ENCODE measurements at places on chromosomes 16 and 17.
A peak's percentile ranks its signal among the peaks of the same experiment; 100 is the strongest.

GRCh38 chr17:49996495-49997300 is 1.7 kb upstream of the DLX3 start:
- peak; percentile 82 for DNase-seq

- DNase-seq, result no peak
These were observed 7.8 kb downstream of the NR1D1 start for GRCh38 chr17:40092581-40092980.

DNA sequence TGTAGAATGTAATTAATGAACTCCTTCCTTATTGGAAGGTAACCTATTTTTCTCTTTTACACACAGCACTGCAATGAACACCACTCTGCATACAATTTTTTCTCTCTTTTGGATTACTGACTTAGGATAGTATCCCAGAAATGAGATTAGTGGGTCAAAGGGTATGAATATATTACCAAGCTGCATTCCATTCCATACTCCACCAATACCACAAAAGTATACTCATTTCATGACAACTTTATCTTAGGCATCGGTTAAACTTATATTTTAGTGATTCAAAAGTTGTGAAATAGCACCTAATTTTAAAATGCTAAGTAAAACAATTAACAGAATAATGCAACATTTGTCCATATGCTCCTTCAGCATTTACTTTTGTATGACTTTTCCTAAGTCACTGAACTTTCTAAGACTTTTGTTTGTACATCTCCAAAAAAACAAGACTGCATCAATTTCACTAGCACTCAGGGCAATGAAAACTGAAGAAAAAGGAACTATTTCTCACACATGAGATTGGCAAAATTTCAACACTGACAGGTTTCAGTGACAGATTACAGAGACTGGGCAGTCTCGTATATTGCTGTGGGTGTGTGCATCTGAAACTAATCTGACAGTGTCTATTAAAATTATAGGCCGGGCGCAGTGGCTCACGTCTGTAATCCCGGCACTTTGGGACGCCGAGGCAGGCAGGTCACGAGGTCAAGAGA is 32.1 kb downstream of the HELZ start:
- DNase-seq, result no peak

DNA sequence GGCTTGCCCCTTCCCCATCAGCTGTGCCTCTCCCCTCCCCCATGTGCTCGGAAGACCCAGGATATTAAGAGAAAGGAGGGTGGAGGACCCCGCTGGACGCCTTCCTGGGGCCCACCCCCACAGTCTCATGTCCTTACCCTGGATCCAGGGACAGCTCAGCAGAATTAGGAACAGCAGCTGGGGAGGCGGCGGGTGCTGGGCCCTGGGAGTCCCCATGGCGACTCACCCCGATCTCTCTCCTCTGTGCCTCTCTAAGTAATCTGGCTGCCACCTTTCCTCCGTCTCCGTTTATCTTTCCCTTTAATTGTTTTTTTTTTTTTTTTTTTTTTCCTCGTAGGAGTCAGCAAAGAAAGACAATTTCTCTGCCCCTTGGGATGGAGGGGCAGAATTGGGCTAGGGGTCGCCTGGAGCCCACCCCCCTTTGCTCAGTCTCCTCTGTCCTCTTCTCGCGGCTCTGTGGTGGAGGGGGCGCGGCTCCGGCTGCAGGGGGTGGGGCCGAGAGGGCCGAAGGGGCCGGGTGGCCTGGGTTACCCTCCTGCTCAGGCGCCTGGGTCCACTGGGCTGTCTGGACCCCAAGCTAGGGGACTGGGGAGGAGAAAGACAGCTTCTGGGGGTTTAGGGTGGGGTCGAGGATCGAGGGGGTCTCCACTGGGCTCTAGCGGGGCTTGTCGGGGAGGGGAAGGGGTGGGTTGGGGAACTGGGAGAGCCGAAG is 390 bp downstream of the SEZ6L2 start:
- no peak for DNase-seq

DNA sequence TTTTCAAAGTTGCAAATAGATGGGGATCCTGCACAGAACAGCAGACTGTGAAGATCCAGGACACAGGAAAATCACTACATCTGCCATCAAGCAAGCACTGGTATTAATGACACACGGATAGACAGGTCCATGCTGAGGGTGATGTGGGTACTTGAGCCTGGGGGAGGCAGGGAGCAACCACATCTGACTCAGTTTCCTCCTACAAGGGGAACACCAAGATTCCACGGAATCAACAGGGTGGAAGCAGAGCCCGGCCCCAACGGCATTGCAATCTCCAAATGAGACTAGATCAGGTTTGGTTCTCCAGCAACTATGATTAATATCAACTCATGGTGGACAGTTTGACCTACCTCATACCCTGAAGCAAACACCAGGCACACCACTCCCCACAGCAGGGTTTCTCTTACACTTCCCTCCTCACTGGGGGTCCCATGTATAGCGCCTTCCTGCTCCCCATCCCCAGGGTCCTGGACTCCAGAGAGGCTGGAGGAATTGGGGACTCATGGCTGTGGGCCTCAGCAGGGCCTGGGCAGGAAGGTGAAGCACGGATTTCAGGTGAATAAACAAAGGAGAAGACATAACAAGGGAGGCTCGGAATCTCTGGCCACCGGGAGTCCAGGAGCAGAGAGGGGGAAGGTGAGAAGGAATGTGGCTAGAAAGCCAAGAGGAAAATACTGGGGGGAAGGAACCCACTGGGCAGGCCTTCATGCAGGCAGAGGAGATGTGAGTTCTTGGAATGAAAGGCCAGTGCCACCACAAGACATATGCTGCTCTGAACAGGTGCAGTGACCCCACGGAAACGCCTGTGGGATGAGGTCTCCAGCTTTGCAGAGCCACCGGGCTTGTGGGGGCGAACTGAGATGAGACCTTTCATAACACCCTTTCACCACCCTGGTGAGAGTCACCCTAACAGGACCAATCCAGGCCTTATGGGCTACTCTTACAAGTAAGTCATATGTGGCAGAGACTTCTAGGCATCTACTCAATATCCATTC is 29.5 kb upstream of the PIK3R6 start:
- no peak for DNase-seq

GRCh38 chr16:19783363-19784182 is 65.5 kb downstream of the IQCK start:
- DNase-seq, result no peak

DNA sequence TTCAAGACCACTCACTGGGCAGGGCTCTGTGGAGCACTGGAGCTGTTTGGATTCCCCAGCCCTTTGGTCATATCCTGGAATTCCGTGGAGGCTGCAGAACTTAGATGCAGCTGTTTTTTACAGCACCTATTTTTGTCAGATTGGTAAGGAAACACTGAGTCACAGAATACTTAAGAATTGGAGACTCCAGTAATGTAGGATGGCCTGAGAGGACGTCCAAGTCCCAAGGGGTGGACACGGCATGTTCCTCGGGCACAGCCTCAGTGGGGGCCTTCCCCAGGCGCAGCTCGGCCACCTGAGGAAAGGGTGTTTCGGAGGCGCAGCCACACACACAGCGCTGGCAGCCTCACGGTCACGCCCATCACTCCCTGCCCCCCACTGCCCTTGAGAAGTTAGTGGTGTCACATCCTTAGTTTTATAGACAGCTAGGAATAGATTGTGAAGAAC is 14.8 kb downstream of the PLD6 start:
- DNase-seq, result no peak

DNA sequence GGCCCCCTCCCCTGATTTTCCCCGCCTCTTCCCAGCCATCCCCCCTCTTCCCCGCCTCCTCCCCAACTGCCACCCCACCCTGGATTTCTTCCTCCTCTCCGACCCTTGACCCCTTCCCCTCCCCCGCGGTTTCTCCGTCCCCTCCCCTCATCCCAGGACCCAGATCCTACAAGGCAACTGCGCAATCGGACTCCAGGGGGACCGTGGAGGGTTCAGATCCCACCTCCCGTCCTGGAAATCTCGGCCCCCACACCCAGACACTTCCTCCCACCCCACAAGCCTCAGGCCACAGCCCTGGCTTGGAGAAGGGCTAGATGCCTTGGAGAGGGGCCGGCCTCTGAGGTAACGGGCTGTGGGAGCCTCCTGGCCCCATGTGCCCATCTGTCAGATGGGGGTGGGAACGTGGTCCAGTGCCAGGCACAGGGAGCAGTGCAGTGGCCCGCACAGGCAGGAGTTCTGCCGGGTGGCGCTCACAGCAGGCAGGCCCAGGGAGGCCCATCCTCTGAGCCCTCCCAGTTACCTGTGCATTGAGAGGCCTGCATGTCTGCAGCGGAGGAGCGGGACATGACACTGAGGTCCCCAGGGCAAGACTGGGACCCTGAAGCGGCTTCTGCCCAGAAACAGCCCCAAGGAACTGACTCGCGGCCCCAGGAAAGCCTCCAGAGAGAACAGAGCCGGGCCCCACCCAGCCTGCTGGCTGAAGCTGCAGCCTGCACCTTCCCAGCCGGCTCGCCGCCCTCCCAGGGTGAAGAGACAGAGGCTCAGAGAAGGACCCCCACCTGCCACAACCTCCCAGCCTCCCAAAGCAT is 16.7 kb downstream of the ZNF423 start:
- DNase-seq, result no peak

- DNase-seq, result no peak
These were observed 46.6 kb downstream of the RGS9 start for GRCh38 chr17:65183736-65184135.

- no peak for DNase-seq
These were observed 27.3 kb upstream of the HS3ST2 start for GRCh38 chr16:22786691-22787090.

GRCh38 chr17:21276264-21276588 is 8.3 kb upstream of the MAP2K3 start:
- DNase-seq, result no peak

- DNase-seq, result peak; percentile 89
These were observed 543 bp downstream of the STX4 start for GRCh38 chr16:31033709-31034492.

DNA sequence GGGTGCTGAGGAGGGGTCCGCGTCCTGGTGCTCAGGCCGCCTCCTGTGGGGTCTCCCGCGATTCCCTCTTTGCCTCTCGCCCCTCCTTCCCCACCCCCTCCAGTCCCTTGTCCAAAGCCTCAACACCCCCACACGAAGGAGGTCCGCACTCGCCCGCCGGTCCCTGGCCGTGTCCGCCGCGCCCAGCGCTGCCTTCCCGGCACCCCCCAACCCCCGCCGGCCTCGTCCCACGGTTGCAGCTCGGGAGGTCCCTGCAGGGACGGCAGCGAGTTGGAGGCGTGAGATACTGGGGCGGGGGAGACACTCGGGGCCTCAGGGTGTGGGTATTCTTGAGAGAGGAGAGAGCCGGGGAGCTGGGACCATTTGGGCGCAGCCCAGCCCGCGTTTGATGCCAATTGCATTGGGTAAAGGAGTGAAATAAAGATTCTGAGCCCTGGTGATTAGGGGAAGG is 468 bp downstream of the FLYWCH2 start:
- DNase-seq, result no peak

DNA sequence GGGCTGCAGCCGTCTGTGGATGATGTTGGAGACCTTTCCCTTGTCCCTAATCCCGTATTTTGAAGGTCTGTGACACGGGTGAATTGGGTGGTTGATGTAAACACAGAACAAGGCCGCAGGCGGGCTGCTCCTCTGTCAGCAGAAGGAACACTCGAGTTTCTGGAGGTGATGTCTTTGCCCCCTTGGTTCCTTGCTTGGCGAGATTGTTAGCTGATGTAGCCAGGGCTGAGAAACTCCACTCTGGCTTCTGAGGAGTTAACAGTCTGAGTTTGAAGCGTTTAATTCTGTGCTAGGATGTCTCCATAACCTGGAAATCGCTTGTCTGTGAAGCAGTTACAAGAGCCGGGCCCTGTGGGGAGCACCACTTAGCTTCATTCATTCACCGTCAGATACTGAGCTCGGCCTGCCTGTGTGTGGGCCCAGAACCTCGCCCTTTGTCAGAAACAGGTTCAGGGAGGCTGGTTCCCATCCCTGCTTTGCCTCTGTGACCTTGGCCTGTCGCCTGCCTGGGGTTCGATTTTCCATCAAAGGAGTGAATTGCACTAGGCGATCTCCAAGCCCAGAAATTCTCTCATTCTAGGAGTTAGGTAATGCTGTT is 1.3 kb downstream of the MAPK8IP3 start:
- DNase-seq, result no peak

DNA sequence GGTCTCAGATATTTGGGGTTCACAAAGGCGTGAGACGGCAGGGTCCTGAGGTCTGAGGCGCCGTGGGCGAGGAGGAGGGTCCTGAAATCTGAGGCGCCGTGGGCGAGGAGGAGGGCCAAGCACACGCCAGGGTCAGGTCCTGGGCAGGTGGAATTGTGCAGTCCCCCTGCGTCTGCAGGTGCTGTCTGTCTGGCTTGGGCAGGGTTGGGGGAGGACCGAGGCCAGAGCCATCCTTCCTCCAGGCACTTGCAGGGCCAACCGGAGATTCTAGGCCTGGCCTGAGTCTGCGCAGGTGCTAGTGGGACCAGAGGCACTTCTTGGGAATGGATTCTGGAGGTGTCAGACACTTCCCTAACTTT is 2.4 kb upstream of the APRT start:
- no peak for DNase-seq

GRCh38 chr17:43860077-43860725 is 13.2 kb downstream of the CD300LG start:
- no peak for DNase-seq

GRCh38 chr17:77196251-77196650 is 55.5 kb downstream of the SEC14L1 start:
- no peak for DNase-seq

GRCh38 chr17:14121952-14122351 is 52.6 kb downstream of the COX10 start:
- no peak for DNase-seq
